ENCODE measurements at places on chromosomes 12 and 14.

GRCh38 chr12:110613071-110613770 is 708 bp upstream of the TCTN1 start:
- DNase-seq = no peak

- DNase-seq = no peak
These were observed 10.9 kb upstream of the ZNF705A start for GRCh38 chr12:8145754-8146441.

GRCh38 chr12:241266-241665 is 21.4 kb downstream of the SLC6A13 start:
- DNase-seq = no peak

DNA sequence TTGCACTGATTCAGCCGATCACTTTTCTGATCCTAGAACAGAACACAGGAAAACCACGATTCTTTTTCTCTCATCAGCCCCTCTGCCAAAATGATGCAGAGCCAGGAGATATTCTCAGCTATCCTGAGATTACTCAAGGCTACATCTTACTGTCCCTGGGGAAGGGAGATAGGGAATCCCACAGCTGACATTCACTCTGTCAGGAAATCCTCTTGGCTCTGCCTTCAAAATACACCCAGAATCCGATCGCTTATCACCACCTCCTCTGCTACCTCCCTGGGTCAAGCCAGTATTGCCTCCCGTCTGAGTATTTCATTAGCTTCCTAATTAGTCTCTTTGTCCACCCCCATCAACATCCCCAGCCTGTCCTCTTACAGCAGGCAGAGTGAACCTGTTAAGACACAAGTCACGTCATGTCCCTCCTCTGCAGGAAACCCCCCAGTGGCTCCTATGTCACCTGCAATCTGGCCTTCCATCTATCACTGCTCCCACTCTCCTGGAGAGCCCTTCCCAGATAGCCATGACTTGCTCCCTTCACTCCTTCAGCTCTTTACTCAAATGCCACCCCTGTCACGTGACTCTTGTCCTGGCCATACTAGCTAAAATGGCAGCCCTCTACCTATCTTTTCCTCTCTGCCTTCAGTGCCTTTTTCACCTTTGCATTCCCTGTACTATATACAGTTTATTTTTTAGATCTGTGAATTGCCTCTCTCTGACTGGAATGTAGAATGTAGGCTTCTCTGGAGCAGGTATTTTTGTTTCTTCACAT is 70.3 kb downstream of the GALNT4 start:
- DNase-seq = no peak

- DNase-seq = no peak
These were observed 40.3 kb downstream of the BRAP start for GRCh38 chr12:111645433-111645832.

- no peak for DNase-seq
These were observed 33.4 kb upstream of the SMOC1 start for GRCh38 chr14:69845787-69846186.

All from CD4-positive, alpha-beta T cell treated with Interleukin-4 for 1 hour (primary cell).